ENCODE measurements at places on chromosomes 5 and 9.

GRCh38 chr5:156560002-156560401 lies 233.0 kb downstream of the SGCD start:
- no peak for DNase-seq

- DNase-seq, result no peak
Observed at GRCh38 chr9:81391457-81391825, 297.9 kb downstream of the TLE1 start.

GRCh38 chr5:151662805-151663204 lies 23.9 kb downstream of the SPARC start:
- DNase-seq, result no peak

GRCh38 chr9:117919538-117919937 lies 215.3 kb downstream of the TLR4 start:
- DNase-seq, result no peak

DNA sequence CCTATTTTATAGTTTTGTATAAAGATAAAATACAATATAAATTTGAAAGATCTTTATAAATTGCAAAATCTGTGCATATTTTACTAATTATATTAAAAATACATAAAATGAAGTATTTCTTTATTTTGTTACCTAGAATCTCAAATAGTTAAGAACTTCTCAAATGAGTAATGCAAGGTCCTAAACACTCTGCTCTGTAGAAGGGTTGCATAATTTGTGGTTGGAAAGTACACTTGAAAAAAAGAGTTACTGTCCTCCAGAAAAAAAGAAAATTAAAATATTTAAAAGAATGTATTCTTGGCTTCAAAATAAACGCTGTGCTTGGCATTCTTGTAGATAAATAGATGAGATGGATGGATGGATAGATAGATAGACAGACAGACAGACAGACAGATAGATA lies 428.8 kb upstream of the CDH6 start:
- no peak for DNase-seq

GRCh38 chr9:114212826-114213225 lies 57.5 kb downstream of the COL27A1 start:
- no peak for DNase-seq

DNA sequence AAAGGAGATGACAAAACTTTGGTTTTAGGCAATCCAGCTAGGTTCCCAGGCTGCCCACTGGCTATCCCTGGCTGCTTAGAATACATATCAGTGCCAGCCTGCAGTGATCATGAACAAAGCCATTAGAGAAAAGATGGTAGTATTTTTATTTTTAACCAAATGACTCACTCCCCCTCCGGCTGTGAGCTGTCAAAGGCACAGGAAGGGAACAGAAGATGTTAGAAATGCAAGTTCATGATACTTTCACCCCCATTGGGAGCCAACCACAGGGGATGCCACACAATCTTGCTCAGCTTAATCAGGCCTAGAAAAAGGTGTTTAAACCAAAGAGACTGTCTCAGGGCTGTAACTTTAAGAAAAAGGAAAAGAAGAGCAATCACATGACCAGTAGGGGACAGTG lies 70.3 kb upstream of the ASTN2 start:
- DNase-seq, result no peak

DNA sequence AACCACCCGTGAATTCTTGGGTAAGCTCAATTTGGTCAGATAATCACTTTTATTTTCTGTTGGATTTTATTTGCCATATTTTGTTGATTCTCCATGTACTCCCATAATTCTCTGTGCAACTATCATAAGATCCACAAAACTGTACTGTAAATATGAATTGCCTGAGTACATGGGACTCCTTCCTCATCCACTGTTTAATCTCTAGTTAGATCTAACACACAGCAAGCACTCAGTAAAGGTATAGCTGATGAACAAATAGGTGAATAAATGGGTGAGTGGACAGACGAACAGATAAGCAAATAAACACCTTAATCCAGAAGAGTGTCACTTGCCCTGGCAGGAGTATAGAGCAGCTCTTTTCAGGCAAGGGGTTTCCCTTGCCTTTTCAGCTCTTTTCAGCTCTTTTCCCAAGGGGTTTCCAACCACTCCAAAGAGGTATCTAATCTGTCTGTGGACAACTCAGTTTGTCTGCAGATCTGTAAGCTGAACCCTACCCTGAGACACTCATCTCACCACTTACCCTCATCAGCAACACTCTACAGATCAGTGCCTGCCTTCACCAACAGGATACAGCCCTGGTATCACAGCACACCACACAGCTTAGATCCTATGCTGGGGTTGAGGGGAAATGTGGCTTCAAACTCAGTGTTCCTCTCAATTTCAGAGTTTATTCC lies 51.2 kb downstream of the SIL1 start:
- DNase-seq, result no peak

DNA sequence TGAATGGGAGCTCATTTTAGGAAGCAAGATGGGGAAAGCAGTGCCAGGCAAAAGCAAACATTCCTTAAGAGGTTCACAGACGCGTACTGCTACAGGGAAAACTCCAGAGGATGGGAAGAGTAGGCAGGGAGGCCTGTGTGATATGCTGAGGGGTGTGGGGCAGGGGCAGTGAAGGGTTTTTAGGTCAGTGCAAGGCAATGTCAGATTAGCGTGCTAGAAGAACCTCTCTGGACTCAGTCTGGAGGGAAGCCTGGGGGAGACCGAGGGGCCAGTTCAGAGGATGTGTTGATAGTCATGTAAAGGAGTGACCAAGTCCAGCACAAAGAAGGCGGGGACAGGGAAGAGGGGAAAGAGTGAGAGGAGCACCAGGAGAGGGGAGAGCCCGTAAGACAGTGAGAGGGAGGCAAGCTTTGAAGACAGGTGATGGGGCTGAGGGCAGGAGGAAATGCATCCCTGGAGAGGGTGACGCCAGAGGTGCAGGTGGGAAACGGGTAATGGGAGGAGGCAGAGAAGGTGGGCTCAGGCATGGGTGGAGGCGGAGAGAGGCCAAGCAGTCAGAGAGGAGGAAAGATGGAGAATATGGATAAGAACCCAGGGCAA lies 134.5 kb downstream of the MTX3 start:
- DNase-seq, result no peak

- DNase-seq, result no peak
Observed at GRCh38 chr5:102654559-102655349, 100.4 kb upstream of the PAM start.

DNA sequence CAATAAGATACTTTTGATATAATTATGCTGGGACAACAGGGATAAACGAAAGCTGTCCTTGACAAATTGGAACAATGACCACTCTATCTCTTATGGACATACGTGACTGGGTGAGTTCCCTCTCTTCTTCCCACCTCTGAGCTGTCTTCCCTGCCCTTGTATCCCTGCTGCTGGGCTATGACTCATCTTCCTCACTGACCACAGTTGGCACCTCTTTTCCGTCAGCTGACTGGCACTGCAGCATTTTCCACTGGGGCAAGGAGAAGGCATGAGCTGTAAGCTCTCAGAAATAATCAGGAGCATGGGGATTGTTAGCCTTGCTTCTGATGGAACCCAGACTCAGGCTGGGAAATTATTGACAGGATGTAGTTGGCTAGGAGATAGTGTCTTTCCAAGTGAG lies 48.7 kb downstream of the PCSK1 start:
- no peak for DNase-seq

- no peak for DNase-seq
Observed at GRCh38 chr9:13269589-13270452, 9.7 kb downstream of the MPDZ start.

- no peak for DNase-seq
Observed at GRCh38 chr5:6551955-6552313, 80.9 kb downstream of the NSUN2 start.

DNA sequence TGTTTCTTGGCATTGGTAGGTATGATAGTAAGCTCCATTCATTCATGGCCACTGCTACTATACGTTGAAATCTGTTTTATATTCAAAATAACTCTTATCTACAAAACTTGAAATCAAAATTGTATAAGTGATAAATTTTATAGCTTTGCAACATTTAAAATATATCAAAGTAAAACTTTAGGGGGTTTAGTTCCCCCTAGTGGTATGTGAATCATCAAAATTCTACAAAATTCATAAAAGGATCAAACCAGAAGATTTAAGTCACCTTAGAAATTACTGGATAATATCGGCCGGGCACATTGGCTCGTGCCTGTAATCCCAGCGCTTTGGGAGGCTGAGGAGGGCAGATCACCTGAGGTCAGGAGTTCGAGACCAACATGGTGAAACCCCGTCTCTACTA lies 243.0 kb upstream of the CDH18 start:
- DNase-seq, result no peak

GRCh38 chr9:6681957-6682501 lies 36.5 kb upstream of the GLDC start:
- no peak for DNase-seq

- DNase-seq, result no peak
Observed at GRCh38 chr5:8410618-8411017, 541.7 kb downstream of the MTRR start.

GRCh38 chr5:39604491-39604890 lies 179.7 kb upstream of the DAB2 start:
- no peak for DNase-seq

DNA sequence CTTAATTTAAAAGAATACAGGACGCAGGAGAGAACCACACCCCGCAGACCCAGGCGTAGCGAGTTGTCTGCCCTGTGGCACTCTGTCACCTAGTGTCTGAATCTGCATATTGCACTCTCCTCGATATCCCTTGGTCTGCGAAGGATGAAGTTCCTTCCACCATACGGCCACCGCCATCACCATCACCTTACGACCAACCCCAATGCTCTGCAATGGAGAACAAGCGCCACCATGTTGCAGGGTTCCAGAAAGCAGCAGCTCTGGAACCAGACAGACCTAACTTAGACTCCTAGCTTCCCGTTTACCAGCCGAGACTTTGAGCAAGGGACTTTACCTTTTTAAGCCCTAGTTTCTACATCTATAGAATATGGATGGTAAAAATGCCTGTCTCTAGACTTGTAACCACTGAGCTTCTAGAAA lies 77.4 kb upstream of the DMRT1 start:
- no peak for DNase-seq

Measured in stimulated activated CD4-positive, alpha-beta T cell treated with anti-CD3 and anti-CD28 coated beads, Interleukin-4, amount 100 ng/mL, for 1 hour (primary cell).